ENCODE measurements at places on chromosomes 12 and 14.

GRCh38 chr12:25058658-25059058 is 109.8 kb upstream of the BCAT1 start:
- DNase-seq: no peak

DNA sequence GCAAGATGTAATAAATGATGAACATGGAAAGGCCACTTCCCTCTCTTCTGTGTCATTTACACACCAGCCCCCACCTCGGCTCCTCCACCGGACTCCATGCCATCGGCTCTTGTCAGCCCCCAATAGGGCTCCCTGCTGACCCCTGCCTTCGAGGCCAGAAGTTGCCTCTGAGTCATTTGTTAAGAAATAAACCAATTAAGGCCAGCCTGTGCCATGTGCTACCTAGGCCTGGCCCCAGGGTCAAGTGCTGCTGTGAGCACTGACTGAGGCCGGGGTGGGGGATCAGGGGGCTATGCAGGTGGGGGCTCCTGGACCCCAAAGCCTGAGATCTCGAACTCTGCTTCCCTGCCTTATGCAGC is 53.2 kb downstream of the TESC start:
- DNase-seq: no peak

GRCh38 chr14:86626530-86626929 is 1096.6 kb downstream of the FLRT2 start:
- no peak for DNase-seq

GRCh38 chr12:1974812-1975211 is 29.4 kb downstream of the DCP1B start:
- no peak for DNase-seq

DNA sequence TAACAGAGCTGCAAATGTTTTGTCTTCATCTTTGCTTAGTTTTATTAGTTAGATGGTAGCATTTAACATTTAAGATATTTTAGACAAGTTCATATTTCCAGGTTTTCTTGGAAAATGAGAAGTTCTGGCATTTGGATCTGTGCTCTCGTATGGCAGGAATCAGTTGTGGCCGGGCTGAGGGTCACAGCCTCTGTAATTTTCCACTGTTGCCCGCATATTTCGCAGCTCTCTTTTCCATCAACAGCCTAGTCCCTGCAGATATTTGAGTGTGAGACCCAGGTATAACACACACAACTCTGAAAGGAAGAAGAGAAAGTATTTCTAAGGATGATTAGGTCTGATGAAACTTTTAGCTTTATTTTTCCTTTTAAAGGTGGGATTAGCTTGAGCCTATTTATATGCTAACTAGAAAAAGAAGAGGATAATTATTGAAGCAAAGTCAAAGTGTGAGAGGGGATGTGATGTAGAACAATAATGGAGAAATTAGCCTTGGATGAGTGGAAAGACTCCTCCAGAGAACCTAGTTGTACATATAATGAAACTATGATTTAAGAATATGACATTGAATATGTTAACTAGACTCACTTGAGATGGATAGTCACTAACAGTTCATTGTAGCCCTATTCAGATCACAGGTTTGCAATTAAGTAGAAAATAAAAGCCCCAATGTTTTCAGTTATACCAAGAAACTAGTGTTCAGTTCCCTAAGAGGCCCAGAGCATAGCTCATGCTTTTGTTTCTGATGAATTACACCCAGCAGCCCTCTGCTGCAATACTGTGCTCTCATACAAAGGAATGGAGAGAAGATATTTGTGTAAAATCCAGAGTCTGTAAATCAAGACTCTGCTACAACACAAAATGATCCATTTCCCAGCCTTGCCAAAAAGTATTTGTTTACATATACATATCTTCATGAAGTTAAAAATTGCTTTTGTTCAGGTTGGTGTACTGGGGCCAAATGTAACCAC is 158.4 kb downstream of the C12orf50 start:
- no peak for DNase-seq

- no peak for DNase-seq
Observed at GRCh38 chr12:17304503-17305347, 698.8 kb upstream of the LMO3 start.

DNA sequence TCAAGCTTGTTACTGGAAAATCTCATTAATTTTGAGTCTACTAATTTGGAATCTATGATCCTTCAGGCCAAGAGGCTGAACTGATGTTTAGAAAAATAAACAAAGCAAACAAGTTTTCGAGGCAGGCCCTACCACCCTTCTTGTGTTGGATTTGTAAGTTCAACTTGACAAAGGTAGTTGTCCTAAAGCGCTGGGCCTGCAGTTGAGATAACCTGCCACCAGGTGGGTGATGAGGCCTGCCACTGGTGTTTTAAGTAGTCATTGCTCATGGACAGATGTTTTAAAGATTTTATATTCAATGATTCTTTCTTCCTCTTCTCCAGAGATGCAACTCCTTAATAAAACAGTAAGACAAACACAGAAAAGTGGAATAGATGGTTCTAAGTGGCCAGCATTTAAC is 19.4 kb downstream of the ACVRL1 start:
- no peak for DNase-seq

DNA sequence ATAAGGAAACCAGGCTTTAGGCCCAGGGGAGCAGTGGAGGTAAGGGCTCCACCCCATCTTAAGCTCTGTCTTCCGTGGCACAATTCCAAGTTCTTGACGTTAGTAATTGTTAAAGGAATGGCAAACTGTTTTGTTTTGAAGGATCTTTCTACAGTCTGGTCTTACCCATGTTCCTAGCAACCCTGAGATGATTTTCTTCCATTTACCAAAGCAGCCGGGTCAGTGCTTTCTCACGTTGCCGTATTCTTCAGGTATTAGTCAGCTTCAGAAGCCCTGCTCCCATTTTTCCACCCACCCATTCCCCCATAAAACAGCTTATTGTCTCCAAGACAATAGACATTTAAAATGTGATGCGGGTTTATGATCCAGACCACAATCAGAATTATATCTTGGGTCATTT is 10.3 kb downstream of the NRIP2 start:
- no peak for DNase-seq

GRCh38 chr12:119659289-119659897 is 8.5 kb upstream of the PRKAB1 start:
- DNase-seq: no peak

DNA sequence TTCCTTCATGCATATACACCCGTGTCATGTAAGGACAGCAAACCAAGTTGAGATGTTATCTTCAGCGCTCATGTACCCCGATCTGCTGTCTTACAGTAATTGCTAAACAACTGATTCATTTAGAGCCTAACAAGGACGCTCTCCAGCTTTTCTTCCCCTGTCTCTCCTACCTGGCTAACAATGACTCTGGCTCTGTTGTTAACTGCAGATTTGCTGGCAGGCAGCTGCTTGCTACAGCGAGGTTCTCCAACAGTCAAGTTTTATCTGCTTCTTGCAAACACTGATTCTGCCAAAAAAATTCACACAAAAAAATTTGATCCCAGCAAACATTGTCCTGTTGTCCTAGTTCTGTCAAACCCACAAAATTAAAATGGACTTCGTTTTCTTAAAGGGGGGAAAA is 101.6 kb downstream of the OTX2 start:
- no peak for DNase-seq

DNA sequence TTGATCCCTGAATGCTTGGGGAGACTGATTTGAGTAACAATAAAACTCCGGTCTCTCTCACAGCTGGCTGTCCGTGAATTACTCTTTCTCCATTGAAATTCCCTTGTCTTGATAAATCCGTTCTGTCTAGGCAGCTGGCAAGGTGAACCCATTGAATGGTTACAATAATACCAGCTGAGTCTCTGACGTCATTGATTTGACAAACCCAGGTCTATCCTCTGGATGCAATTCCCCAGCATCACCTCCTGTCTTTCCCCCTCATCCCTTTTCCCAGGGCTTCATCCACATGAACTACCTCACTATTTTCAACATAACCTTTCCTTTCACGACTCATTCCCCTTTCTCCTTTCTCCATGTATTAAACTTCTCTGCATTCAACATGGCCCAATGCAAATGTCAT is 98.7 kb upstream of the TMEM132C start:
- DNase-seq: no peak

DNA sequence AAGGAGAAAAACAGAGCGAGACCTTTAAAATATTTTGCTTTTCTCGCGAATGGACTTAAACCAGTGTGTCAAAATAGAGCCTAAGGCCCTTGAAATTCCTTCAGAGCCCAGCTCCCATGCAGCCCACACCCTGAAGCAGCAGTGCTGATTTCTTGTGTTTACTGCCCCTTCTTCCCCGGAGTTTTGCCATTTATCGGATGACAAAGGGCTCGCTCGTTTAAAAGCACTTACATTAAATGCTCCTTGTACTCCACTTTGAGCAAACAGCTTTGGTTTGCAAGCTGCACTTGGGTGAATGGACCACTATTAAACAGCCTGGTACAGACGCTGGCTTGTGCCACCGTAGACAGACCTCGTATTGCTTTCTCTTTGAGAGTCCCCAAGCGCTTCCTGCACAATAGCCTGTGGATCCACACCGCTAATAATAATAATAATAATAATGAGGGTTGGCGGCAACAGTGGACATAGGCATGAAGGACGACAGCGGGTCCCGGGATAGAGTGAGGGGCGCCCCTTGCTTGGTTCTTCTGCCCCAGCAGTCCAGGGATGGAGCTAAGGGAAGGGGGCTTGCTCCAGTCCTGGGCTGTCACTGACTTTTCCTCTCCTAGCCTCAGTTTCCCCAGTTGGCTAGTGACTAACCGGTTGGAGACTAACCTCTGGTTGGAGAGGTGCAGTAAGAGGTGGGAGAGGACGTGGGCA is 6.6 kb downstream of the DLK1 start:
- DNase-seq: no peak

DNA sequence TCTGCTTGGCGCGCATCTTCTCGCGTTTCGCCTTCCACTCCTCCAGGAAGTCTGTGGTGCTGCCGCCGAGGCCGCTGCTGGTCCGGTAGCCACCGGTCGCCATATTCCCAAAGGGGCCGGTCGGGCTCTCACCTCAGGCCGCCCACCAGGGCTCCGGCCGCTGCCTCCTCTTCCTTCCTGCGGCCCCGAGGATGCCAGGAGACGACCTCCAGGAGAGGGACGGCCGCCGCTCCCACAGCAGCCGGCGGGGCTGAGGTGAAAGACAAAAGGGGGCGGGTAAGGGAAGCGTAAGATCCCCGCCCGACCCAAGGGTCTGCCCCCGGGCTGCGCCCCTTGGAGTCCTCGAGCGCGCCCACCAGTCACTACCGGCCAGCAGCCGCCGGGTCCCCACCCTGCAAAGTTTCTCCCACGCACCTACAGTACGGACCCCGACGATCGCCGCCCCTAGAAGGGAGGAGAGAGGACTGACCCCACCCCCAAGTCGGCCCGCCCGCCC is 574 bp downstream of the PAWR start:
- DNase-seq: peak; percentile 61

- no peak for DNase-seq
Observed at GRCh38 chr12:78120866-78121560, 290.3 kb downstream of the NAV3 start.

DNA sequence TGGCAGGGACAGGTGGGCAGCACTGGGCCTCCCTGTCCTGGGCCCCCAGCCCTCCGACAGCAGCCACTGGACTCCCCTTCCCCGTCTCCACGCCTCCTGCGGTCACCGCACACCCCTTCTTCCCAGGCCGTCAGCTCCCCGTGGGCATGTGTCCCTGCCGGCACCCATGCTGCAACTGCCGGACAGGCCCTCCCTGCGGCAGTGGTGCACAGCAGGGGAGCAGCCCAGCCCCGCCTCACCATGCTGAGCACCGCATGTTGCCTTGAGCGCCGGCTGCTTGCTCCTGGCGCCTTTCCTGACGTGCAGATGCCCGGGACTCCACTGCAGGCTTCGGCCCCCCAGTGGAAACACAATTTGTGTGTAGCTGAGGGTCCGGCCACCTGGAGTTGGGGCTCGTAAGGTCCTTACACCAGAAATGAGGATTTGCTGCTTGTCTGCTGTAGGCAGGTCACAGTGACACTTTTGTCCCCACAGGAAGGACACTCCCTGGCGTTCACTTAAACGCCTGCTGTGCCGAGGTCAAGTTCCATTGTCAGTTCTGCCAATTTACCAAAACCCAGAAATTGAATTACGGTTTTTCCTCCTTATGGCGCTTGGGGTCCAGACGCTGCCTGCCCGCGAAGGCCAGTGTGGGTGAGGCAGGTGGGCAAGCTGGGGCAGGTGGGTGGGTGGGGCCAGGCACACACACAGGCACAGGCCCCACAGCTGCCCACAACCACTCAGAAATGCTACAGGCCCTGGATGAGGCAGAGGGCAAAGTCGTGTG is 28.2 kb upstream of the MMP17 start:
- DNase-seq: no peak

- DNase-seq: no peak
Observed at GRCh38 chr12:50572287-50572686, 67.5 kb downstream of the DIP2B start.

- no peak for DNase-seq
Observed at GRCh38 chr14:70888681-70889175, 18.5 kb upstream of the PCNX1 start.

DNA sequence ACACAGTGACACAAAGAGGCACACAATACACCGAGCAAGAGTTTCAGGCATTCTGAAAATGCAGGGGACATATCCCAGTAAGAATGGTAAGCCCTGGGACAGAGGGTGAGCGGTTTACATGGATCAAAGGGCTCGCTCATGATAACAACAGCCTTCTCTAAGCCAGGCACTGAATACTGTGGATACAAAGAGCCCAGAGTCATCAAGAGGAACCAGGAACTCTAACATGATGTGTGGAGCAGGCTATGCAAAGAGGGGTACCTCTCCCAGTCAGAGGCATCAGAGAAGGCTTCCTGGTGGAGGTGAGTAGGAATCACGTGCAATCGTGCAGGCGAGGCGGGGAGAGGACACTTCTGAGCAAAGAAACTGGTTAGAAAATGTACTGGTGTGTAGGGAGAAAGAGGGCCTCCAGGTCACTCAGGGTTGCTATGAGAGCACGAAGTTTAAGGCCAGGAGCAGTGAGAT is 76.9 kb upstream of the EEA1 start:
- DNase-seq: no peak

DNA sequence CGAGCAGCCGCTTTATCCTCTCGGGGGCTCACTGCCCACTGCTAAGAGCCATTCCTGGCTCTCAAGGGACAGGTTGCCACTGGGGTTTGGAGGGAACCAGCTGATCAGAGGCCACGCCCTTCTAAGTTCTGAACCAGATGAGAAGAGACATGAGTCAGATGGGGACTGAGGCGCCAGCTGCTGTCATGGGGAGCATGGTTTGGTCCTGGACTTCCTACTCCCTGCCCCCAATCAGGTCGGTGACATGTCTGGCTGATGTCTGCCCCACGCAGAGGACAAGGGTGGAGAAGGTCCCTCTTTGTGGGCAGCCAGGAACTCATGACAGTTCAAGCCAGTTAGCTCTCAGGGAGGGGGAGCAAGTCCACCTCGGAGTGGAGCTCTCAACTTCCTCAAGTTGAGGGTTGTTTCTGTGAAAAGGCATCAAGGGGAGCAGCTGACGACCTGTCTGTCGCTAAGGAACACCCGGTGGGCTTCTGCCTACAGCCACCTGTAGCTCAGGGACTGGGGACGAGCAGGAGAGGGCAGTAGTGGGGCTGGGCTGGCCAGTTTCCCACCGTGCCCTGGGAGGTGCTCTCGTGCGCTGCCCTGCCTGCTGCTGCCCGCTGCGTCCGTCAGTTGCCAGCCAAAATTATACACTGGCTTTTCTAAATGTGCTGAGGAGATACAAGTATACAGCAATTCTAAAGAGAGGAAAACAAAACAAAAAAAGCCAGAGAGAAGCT is 20.5 kb downstream of the PSMC1 start:
- no peak for DNase-seq

Measured in NCI-H510A (cell line).